NCI-H524 treated with DMSO at 0.1 percent for 48 hours (cell line): ENCODE measurements at places on chromosomes 7 and 10.

DNA sequence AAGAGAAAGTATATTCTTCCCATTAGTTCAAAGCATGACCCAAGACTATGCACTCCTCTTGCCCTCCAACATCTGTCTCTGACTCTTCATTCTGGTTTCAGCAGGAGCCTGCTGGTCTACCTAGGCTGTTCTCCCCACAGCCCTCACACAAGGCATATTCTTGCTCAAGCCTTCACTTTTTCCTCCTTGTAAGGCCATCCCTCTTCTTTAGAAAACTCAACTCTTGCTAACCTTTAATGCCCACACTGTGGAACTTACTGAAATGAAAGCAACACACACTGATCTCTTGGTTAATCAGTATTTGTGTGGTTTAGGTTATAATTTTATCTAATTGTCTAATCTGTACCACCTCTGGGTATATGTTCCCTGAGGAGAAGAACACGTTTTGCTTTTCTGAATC lies 75.8 kb downstream of the PRKCQ start:
- DNase-seq, result no peak

GRCh38 chr10:50853557-50853956 lies 31.9 kb downstream of the A1CF start:
- no peak for DNase-seq

GRCh38 chr10:29245476-29245875 lies 43.4 kb upstream of the LYZL1 start:
- DNase-seq, result no peak

- DNase-seq, result no peak
Measured at GRCh38 chr10:69714572-69714971, 84.5 kb downstream of the FAM241B start.

DNA sequence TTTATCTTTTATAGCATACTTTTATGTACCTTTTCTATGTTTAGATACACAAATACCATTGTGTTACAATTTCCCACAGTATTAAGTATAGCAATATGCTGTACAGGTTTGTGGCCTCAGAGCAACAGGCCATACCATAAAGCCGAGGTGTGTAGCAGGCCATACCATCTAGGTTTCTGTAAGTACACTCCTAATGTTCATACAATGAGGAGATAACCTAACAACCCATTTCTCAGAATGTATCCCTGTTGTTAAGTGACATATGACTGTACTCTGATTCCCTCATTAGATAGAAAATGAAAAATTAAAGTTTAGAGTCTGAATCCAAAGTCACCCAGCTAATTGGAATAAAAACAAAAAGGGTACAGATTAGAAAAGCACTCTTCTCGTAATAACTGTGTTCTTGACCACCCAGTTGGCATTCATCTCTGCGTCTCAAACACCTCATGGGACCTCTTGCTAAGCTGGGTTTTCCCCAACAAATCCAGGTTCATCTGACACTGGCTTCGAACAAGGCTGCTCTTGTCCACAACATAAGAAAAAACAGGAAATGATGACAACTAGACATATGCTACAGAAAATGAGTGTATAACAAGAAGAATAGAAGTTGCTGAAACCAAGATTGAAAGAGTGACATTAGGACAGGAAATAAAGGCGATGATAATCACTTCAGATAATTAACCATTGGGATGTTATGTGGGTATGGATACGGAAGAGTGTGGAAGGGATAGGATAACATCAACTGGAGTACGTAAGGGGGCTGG lies 1.4 kb downstream of the NDUFB8 start:
- DNase-seq, result no peak

GRCh38 chr10:69831231-69831855 lies 29.6 kb downstream of the COL13A1 start:
- DNase-seq, result no peak

- no peak for DNase-seq
Measured at GRCh38 chr10:100565206-100565985, 29.7 kb downstream of the HIF1AN start.

DNA sequence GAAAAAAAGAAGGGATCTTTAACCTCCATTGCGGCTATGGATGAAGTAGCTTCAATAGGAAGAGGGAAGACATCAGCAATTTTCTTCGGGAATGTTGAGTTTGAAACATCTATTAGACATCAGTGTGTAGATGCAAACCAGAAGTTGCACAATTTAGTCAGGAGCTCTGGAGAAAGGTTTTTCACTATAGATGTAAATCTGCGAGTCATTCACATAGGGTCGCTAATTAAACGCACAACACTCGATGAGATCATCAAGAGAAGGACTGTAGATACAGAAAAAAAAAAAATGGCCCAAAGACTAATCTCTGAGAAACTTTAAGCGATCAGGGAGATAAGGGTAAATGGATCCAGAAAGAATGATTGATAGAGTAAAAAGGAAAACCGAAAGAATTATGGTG lies 61.7 kb upstream of the TES start:
- no peak for DNase-seq
